Fibroblast of lung (primary cell): ENCODE measurements at places on chromosomes 1 and 21. TPM values are rescaled to one million over a fixed set of nuclear protein-coding genes. Genes with fewer than 3 reads are reported as not detected.

The LENEP gene
- 0.26 TPM in 1 of 2 replicates, not detected in the other for total RNA-seq

The WNT3A gene
- not detected in 2 replicates for total RNA-seq

DNA sequence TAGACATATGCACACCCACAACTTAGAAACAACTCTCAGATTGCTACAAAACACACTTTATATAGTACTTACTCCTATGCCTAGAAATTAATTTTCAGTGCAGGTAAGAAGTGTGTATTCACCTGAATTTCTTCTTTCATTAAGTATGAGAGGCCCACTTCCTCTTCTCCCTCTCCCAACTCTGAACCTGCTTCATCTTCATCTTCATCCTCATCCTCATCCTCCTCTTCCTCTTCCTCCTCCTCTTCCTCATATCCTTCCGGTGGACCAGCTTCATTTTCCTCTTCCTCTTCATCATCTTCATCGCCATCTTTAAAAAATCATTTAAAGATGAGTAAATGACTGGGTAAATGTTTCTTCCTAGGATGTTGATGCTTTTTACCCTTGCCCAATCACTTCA is 9.4 kb downstream of the ANP32E start:
- DNase-seq = no peak

- peak; percentile 37 for DNase-seq
Measured at GRCh38 chr1:10901091-10901890, 104.8 kb upstream of the CASZ1 start.

GRCh38 chr21:14878971-14879370 is 185.8 kb downstream of the NRIP1 start:
- DNase-seq = no peak
